ENCODE measurements at places on chromosomes 2 and 18.

- no peak for DNase-seq
Observed at GRCh38 chr2:128732976-128733431, 414.3 kb upstream of the HS6ST1 start.

DNA sequence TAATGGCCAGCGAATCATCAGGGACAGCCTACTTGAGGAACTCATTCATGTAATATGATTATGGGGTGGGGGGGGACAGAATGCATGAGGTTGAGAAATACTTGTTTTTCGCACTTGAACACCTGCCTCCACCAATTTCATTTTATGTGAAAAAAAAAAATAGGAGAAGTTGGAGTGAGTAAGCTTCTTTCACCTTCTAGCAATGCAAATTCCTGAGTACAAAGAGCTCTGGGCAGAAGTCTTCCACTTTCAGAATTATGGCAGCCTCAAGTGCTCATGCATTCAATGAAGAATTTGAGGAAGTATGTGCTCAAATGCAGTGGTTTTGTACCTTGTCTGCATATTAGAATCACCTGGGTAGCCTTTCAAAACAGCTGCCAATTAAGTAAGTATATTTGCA is 40.1 kb upstream of the GPD2 start:
- DNase-seq, result no peak

DNA sequence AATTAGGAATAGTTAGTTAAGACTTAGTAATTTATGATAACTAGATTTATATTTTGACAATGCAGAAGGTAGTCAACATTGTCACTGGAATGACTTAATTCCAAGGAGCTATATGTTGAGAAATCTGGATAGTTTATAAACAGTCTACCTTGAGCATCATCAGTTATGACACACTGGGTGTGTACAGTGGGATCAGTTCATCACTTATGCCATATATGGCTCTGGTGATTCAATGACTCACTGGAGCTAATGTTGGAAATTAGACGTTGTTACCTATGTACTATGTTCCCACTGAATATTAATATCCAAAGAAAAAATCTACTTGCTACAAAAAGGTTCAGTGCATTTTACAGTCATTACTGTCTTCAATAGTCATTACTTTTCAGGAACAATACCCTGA is 34.0 kb upstream of the ITPRID2 start:
- no peak for DNase-seq

GRCh38 chr2:240140511-240140910 is at the start of gene OTOS:
TSS of gene OTOS (minus strand) at chr2:240140658. CDS start at chr2:240140326, 332 bp downstream.
- DNase-seq, result no peak

GRCh38 chr2:10665833-10666232 is 23.9 kb downstream of the NOL10 start:
- no peak for DNase-seq

DNA sequence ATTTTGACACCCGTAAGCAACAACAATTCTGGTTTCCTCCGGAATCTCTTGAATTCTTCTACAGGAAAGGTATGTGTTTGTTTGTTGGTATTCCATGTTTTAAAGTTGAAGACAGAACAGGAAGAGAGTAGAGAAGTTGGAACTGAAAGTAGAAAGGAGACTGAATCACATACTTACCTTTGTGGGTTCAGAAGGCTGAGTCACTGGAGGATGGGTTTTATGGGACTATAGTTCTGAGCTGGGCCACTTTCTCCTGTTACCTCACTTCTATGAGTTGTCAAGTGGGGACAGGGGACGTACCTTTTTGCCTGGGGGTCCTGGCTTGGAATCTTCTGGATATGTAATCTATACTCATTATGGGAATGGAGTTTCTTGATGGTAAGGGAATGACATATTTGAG is 40.9 kb downstream of the KDM3A start:
- DNase-seq, result no peak

DNA sequence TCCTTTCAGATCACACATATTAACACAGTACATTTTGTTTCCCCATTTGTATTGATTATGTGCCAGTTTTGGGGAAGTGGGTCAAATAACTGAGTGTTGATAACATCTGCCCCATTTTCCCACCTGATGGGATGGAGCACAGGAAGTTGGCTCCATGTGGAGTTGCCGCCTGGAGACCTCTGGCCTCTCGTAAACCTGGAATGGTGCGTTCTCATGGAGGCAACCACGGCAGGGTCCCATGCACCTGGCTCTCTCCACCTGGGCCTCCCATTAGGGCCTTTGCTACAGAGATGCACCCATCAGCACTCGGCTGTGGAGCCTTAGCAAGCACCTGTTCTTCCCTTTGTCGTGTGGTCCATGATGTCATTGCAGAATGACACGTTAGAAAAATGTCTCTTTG is 130.6 kb downstream of the MBP start:
- DNase-seq, result peak; percentile 35

DNA sequence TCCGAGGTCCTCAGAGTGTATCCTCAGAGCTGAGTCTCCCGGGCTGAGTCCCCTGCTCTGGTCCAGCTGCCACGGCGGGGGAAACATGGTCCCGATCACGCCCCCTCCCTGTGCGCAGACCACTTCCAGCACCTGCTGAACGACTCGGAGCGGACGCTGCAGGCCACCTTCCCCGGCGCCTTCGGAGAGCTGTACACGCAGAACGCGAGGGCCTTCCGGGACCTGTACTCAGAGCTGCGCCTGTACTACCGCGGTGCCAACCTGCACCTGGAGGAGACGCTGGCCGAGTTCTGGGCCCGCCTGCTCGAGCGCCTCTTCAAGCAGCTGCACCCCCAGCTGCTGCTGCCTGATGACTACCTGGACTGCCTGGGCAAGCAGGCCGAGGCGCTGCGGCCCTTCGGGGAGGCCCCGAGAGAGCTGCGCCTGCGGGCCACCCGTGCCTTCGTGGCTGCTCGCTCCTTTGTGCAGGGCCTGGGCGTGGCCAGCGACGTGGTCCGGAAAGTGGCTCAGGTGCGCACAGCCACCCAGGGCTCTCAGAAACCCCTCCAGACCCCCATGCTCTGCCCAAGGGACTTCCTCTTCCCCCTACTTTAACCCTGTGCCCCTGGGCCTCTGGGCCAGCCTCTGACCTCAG is 26.7 kb downstream of the GPC1 start:
- peak; percentile 45 for DNase-seq

GRCh38 chr2:138490673-138491494 is 10.7 kb upstream of the SPOPL start:
- DNase-seq, result no peak

Measured in islet precursor cell (in vitro differentiated cells).